GOT3 (cell line): ENCODE measurements at places on chromosomes 11 and 22.

GRCh38 chr11:508956-509355 lies 1.9 kb upstream of the RNH1 start:
- DNase-seq = no peak

DNA sequence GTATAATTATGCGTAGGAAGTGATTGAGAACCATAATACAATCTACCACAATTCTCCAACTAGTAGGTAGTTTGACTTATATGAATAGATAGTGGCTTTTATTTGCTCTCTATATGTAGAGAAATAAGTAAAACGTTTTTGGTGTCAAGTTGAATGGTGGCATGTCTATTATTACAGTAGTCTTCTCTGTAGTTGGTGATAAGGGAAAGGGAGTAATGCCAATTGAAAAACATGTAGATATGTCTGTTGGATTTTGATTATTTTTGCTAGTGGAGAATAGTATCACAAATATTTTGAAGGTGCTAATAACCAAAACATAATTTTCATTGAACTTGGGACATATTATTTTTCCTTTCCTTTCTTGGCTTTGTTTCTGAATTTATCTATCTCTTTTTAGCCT lies 17.5 kb downstream of the FBXO7 start:
- DNase-seq = no peak

GRCh38 chr22:37498289-37498909 lies 12.2 kb upstream of the MFNG start:
- no peak for DNase-seq

- DNase-seq = no peak
Observed at GRCh38 chr22:31126869-31127175, 4.1 kb downstream of the INPP5J start.

DNA sequence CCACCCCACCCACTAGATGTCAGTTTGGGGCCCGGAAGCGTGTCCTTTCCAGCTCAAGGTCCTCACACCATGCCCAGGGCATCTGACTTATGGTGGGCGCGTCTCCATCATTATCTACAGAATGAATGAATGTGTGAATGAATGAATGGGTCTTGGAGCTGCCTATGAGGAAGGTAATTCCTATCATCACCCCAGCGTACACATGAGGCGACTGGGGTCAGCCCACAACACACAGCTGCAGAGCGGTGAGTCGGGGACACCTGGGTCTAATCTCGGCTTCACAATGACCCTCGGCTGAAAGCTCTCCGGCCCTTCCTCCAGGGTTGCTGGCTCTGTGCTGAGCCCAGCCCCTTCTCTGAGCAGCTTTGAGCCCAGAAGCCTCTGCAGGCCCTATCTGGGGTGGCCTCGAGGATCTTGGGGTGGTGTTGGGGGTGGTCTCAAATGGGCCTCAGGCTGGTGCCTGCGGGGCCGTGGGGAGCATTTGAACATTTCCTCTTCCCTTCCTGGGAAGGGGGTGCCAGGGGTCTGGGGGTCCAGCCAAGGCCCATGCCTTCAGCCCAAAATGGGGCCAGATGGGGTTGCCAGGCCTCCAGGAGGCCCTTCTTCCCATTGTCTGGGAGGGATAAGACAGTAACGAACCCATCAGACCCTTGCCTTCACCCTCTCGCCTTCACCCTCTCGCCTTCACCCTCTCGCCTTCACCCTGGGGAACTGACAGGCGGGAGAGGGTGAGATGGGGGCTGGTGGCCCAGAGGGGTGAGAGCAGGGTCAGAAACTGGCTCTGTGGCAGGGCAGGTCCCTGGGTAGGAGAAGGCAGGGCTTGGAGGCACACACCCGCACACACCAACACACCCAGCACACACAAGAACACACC lies 82.4 kb downstream of the MYEOV start:
- no peak for DNase-seq

GRCh38 chr11:36510594-36510942 lies 496 bp upstream of the TRAF6 start:
- no peak for DNase-seq

- DNase-seq = no peak
Observed at GRCh38 chr11:33329705-33330329, 72.6 kb downstream of the HIPK3 start.

GRCh38 chr11:128472128-128473089 lies 114.9 kb downstream of the ETS1 start:
- no peak for DNase-seq

GRCh38 chr11:126158054-126158791 lies 53.2 kb downstream of the RPUSD4 start:
- DNase-seq = no peak

GRCh38 chr22:35957589-35957988 lies 71.0 kb downstream of the RBFOX2 start:
- DNase-seq = no peak

DNA sequence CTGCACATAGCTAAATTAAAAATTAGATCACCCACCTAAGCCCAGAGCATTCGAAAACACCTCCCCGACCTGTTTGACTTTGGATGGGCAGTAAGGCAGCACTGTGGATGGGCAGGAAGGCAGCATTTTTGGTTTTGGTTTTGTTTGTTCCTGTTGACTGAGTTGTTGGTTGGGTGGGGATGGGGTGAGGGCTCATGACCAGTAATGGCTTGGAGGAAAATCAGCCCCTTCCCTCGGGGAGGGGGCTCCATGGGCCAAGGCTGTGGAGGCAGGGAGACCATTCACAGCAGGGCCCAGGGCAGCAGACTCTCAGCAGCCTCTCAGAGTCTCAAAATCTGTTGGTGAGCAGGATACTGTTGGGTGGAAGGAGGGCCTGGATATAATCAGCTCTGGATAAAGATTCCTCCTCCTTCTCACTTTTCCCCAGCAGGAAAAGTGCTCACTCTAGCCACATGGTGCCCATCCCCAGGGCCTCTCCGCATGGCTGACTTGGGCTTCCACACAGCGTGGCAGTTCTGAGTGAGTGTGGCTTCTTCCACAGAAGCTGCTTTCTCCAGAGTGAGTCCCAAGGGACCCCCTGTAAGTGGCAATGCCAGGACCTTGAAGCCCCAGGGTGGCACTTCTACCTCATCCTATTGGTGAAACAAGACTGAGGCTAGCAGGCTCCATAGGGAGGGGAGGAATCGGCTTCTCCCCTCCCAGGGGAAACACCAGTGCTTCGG lies 1491.2 kb downstream of the BRD1 start:
- no peak for DNase-seq

GRCh38 chr11:118240999-118241763 lies 11.0 kb downstream of the MPZL3 start:
- no peak for DNase-seq

- no peak for DNase-seq
Observed at GRCh38 chr22:43796567-43796966, 15.5 kb downstream of the EFCAB6 start.

- no peak for DNase-seq
Observed at GRCh38 chr11:61403658-61404057, 11.3 kb downstream of the TMEM216 start.

- no peak for DNase-seq
Observed at GRCh38 chr11:125330462-125331325, 165.4 kb downstream of the FEZ1 start.

GRCh38 chr11:72546866-72547265 lies 112.5 kb upstream of the CLPB start:
- no peak for DNase-seq

GRCh38 chr11:78226684-78227680 lies 38.3 kb downstream of the USP35 start:
- no peak for DNase-seq

GRCh38 chr11:134357545-134357839 lies 25.7 kb downstream of the GLB1L2 start:
- DNase-seq = no peak

DNA sequence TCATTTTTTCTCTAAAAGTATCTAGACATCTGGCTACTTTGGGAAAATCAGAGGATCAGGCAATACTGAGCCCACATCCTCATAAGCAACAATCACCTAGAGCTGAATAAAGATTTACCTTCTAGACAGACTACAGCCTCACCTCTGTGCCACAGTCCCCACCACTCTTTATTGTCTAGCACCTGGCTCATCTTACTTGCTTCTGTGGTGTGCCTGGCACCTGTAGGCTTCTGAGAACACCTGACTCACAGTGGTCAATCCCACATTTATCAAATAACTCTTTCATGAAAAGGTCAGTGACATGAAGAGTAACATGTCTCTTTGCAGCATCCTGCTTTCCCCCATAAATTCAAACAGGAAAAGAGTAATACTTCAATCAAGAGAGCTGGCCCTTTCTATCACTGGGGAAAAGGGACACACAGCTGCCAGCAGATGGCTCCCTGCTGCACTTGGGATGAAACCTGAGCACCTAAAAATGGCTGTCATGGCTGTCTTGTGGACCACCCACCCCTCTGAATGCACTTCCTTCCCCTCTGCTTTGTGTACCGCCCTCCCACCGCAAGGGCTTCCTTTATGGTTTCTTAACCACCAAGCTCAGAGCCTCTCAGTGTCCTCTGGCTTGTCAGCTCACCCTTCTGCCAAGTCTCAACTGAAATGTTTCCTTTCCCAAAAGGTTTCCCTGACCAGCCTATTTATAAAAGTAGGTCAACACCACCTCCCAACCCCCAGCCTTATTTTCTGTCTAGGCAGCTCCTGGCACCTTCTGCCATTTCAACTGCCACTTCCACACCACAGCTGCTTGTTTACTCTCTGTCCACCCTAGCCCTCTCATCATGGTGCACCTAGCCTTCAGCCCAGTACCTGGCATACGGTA lies 9.3 kb downstream of the TFIP11 start:
- no peak for DNase-seq
